ENCODE measurements at places on chromosomes 2 and 18.

DNA sequence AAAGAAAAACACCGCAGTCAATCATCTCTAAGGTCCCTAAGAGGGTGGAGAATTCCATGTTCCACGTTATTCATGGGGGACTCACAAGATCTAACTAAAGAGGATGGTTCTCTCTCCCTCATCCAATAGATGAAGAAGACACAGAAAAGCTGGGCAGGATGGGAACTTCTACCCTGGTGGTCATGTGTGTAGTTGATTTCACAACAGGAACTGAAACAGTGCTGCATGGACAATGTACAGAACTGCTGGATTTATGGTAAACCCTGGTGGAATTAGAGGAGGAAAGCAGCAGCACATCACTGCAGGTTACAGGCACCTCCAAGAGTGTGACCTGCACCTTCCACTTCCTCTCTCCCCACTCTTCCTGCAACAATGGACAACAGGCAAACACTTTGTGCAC, 31.4 kb downstream of the FECH start:
- DNase-seq, result no peak

DNA sequence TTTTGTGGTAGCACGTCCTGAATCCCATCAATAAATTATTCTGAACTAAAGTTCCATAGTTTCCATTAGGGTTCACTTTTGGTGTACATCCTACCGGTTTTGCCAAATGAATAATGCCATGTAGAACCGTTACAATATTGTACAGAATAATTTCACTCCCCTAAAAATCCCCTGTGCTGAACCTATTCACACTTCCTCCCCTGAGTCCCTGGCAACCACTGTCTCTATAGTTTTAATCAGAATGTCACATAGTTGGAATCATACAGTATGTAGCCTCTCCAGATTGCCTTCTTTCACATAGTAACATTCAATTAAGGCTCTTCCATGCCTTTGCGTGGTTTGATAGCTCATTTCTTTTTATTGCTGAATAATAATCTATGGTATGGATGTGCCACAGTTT, 9.6 kb upstream of the CASP8 start:
- DNase-seq, result no peak

DNA sequence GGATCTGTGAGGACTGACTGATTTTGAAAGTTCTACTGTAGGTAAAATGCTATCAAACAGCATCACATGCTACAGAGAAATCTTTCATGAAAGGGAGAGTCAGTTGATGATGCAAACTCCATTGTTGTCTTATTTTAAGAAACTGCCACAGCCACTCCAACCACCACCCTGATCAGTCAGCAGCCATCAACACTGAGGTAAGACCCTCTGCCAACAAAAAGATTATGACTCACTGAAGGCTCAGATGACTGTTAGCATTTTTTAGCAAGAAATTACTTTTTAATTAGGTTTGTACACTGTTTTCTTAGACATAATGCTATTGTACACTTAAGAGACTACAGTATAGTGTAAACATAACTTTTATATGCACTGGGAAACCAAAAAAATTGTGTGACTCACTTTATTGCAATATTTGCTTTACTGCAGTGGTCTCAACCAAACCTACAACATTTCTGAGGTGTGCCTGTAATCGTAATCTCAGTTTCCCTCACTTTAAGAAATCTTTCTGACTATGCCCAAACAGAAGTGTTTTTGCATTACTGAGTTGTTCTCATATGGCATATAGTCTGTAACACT, 42.8 kb downstream of the METTL8 start:
- DNase-seq, result no peak

GRCh38 chr2:72797740-72798139, 28.1 kb downstream of the EXOC6B start:
- no peak for DNase-seq

GRCh38 chr2:64679673-64680425, 26.1 kb upstream of the SERTAD2 start:
- DNase-seq, result no peak

- no peak for DNase-seq
Measured at GRCh38 chr18:27164905-27165304, 20.2 kb downstream of the CHST9 start.
